ENCODE measurements at places on chromosomes 4 and X.

DNA sequence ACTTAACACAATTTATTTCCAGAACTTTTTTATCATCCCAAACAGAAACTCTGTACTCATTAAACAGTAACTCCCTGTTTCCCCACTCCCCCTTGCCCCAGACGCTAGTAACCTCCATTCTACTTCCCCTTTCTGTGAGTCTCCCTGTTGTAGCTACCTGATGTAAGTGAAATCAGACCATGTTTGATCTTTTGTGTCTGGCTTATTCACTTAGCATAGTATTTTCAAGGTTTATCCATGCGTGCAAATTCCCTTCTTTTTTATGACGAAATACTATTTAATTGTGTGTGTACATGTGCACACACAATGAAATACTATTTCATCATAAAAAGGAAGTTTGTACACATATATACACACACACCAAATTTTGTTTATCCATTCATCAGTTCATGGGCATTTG is 5.2 kb downstream of the PKD2 start:
- DNase-seq = no peak

GRCh38 chr4:16967722-16968121 is 69.3 kb upstream of the LDB2 start:
- no peak for DNase-seq

DNA sequence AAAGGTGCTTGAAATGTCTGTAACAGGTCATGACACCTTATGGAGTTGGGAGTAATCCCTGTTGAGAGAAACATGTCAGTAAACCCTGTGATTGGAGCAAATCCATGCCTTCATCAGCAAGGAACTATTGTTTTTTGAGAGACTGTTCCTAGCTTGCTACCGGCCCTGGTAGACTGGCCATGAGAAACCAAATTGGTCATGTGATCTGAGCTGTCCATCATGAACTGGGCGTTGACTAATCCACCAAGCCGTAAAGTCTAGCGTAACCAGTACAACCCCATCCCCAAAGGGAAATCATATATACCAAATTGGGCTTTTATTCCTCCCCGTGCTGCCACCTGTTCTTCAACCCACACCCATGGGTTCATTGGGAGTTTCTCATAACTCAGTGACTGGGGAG is 143.7 kb downstream of the PHF8 start:
- no peak for DNase-seq

- no peak for DNase-seq
These were observed 6.9 kb downstream of the PJA1 start for GRCh38 chrX:69158166-69158980.

All from activated B cell treated with CpG ODN at 0.5 μM for 24 hours (primary cell).